ENCODE measurements at places on chromosomes 7 and 10.

- no peak for DNase-seq
These were observed 206.0 kb downstream of the ZMYND11 start for GRCh38 chr10:341081-341740.

DNA sequence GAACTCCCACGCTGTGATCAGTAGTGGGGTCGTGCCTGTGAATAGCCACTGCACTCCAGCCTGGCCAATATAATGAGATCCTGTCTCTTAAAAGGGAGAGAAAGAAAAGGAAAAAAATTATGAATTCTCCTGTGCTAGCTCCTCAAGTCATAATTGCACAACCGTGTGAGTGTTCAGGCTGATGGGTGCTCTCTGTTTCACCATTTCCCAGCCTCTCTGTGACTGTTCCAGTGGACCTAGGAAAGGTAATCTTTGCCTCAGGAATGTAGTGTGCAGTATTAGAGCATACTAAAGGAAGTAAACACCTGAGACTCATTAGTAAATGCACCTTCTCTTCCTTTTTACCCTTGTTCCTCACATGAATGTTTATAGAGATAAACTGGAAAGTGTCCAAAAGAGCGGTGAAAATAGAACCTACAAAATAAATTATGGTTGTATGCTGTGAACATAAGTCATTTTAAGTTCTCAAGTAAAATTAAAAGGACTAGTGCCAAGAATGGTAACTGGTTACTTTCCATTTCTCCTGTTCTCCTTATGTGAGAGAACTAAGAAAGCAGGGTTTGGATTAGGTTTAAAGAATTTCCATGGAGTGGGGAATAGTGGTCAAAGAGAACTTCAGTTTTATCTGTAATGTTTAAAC is 42.7 kb downstream of the INPP5F start:
- DNase-seq, result no peak

DNA sequence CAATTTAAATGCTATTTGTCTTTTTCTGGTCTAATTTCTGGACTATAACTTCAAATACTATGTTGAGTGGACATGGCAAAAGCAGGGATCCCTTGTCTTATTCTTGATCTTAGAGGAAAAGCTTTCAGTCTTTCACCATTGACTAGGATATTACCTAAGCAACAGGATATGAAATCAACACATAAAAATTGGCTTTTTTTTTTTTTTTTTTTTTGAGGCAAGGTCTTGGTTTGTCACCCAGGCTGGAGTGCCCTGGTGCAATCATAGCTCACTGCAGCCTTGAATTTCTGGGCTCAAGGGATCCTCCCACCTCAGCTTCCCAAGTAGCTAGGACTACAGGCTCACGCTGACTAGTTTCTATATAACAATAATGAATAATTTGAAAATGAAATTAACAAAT is 90.8 kb downstream of the JMJD1C start:
- no peak for DNase-seq

- no peak for DNase-seq
These were observed 8.9 kb downstream of the CHAT start for GRCh38 chr10:49622426-49623425.

DNA sequence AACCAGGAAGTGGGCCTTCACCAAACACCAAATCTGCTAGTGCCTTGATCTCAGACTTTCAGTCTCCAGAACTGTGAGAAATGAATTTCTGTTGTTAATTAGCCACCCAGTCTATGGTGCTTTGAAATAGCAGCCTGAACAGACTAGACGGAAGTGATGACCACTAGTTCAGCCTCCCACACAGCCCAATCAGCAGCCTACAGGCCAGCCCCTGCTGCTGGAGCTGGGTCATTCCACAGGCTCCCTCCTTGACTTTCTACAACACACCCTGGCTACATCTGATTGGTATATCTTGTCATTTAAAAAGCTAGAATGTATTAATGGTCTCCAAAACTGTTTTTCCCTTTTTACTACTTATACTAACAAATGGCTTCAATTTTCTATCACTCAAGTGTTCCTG is 277.2 kb upstream of the TAC1 start:
- no peak for DNase-seq

DNA sequence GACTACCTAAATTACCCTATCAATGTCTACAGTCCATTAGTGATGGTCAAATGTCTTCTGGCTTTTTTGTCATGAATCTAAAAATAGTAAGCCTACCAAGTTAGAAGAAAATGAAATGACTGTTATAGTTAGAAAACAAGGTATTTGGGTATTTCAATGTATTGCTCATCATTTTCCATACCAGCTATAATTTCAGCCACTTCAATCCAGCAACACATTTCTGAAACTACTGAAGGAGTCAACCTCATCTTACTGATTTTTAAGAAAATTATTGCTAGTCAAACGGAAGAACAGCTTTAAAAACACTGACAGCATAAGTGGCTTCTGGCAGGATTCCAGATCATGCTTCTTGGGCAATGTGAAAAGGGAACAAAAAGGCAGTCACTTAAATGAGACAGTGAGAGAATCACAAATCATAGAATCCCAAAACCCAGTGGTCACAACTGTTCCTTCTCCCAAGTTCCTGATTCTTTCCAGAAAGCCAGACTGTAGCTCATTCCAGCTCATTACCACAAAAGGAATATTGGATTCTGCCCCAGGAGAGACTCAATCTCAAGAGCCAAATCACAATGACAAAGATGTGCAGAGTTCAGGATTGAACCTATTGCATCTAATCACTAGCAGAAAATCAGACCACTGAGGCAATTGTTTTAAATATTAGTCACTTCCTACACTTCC is 61.2 kb upstream of the LRRN3 start:
- DNase-seq, result peak; percentile 74

- no peak for DNase-seq
These were observed 40.2 kb downstream of the ARHGAP12 start for GRCh38 chr10:31888442-31888841.

- no peak for DNase-seq
These were observed 82.2 kb downstream of the GATA3 start for GRCh38 chr10:8136736-8137135.

GRCh38 chr7:33420311-33420940 is 291.1 kb downstream of the BBS9 start:
- DNase-seq, result no peak

DNA sequence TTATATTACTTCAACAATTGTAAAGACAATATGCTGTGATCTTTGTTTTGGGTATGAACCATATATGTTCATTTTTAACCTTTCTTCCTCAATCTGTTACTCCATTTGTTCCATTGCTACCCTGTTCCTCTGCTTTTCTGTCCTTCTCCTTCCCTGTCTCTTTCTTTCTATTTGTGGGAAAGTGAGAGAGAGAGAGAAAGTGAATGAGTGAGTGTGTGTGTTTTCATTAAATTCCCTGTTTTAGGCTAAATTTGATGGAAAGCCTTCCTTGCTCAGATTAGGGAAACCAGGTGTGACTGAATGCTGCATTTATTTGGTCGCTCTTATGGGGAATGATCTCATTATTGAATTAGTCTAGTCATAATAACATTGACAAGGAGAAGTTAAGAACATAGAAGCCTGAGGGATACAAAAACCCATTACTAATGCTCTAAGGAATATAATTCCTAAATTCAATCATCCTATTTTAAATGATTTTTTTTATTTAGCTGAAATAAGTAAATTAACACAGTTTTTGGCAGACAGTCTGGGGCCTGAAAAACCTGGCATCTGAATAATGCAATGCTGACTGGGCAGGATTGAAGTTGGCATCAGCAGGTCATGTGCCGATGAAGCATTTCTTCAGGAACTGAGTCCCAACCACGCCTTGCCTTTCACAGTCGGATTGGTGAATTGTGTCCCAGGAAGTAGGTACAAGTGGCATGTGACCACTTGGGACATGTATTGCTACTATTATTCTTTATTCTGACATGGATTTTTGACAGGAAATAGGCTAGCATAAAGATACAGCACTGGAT is 117.6 kb upstream of the LRGUK start:
- peak; percentile 8 for DNase-seq

DNA sequence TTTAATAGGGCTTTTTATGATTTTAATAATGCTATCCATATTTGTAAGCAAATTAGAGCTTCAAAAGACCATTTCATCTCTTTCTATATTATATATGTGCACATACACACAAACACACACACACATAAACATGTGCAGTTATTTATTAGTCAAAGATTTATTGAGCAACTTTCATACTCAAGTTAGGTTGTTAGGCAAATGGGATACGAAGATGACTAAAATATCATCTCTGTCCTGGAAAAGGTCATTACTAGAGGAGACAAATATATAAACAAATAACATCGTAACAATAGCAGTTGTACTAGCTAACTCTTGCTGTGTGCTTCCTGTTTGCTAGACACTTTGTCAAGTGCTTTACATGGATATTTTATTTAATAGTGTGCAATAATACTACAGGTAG is 307.9 kb downstream of the SNX13 start:
- DNase-seq, result no peak

DNA sequence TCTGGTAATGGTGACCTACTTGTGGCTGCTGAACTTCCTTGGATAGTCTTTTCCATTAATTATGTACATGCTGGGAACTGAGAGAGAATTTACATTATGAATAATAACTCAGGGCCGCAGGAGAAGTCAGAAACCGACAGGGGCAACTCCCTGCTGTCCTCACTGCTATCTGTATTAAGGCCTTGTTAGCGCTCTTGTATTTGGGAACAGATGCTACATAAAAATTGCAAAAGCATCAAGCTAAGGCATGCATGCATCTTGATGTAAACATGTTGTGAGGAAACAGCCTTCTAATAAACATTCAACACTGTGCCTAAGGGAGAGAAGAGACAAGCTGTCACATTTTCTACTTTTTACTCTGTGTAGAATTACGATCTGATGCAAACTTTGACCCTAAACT is 158.4 kb downstream of the PARD3 start:
- DNase-seq, result no peak

DNA sequence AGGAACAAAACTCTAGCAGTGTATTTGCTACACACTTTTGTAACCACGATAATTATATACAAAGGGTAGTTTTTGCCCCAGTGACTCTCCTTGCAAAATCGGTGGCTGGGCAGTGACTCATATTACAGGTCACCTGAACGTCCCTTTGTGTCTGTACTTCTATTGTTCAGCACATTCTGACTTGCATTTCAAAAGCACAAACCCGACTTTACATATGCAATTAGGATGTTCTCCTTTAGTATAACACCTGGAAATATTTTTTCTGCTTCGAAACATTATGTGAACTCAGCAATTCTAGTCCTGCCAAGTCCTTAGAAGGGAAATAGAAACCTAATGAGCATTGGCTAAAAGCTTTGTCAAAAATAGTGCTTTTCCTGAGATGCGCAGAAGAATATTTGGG is 6.0 kb downstream of the PRR15 start:
- no peak for DNase-seq

- no peak for DNase-seq
These were observed at the start of gene GPR26 for GRCh38 chr10:123666318-123667236. Gene GPR26, plus strand, starts transcription at chr10:123666355. Its CDS starts 53 bp downstream, at chr10:123666408.

GRCh38 chr10:77038407-77038806 is 599.2 kb downstream of the KCNMA1 start:
- DNase-seq, result no peak

DNA sequence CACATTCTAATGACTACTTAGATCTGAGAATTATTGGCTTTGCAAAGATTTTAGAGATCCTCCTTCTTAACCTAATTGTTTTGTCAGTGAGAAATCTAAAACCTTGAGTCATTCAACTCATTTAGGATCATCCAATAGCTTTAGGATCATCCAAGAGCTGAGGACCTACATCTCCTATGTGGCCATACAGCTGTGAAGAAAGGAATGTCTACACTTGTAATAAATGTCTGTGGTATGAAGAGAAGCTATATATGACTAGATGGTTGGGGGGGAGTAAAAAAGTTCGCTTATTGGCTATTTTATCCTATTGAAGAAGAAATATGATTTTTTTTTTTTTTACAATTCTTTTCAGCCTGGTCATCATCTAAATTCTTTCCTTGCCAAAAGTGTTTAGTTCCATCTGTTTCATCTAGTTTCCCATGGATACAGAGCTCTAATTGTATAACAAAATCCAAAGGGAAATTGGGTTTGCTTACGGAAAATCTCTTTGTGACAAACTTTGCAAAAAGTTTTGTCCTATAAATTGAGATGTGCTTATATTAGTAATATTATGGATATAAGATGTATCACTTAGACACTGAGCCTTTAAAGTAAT is 196.7 kb downstream of the PRKG1 start:
- DNase-seq, result no peak

DNA sequence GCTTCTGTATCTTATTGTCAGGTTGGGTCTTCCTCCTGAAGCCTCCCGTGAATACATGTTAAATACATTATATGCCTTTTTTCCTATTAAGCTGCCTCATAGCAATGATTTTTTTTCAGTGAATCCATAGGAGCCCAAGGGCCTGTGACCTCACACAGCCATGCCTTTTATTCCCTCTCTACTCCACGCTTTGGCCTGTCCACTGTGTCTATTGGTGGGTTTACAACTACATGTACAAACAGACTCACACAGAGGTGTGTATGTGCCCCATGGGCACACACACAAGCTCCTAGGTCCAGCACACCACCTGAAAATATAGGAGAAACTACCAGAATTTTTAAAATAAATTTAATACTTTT is 560.4 kb downstream of the IPMK start:
- no peak for DNase-seq

GRCh38 chr7:124643311-124643811 is 122.2 kb downstream of the GPR37 start:
- no peak for DNase-seq

DNA sequence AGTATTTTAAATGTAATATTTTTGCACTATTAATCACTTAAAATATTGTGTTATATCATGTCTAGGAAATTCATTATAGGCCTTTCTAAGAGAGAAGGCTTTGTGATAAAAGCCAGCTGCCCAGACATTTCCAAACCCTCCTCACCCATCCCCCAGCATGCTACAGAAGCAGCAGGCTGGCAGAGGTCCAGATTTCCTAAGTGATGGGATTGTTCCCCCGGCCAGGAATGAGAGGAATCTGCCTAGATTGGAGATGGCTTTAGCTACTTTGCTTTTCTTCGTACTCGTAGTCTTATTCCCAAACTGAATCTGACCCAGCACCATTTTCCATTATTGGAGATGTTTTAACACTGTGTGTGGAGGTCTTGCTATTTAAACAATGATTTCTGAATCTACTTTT is 29.4 kb downstream of the CDK14 start:
- DNase-seq, result peak; percentile 61

DNA sequence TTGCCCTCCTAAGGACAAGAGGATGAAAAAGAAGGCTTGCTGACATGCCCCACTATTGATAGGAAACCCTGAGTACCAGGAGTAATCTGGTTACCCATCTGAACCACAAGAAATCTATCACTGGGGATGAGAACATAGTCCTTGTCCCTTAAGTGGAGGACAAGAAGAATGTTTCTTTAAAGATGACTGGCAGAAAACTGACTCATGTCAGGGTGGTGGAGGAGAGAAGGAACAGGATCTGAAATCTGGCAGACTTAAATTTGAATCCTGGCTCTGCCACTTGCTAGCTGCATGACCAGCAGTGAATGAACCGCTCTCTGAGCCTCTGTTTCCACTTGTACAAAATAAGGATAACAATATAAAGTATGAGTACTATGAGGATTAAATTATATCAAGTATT is 38.9 kb upstream of the XPNPEP1 start:
- no peak for DNase-seq

DNA sequence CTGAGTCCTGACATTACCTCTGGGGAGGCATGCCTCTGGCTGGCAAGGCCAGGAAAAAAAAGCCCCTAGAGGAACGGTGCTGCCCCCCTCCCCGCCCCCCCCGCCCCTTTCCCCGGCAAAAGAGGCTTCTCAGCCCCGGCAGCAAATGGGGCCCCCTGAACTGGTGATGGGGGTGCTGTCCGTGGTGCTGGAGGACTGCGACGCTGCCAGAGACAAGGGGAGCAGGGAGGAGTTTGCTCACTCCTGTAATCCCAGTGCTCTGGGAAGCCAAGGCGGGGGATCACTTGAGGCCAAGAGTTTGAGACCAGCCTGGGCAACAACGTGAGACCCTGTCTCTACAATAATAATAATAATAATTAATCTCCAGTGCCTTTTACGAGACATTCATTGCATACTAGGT is 23.7 kb downstream of the SRRM3 start:
- DNase-seq, result no peak
